Activated T-helper 1 cell treated with Interleukin-2 at 50 U/mL for 16 hours (primary cell): ENCODE measurements at places on chromosomes 3 and 15.

GRCh38 chr3:111735243-111735758, 123.8 kb upstream of the PHLDB2 start:
- no peak for DNase-seq

DNA sequence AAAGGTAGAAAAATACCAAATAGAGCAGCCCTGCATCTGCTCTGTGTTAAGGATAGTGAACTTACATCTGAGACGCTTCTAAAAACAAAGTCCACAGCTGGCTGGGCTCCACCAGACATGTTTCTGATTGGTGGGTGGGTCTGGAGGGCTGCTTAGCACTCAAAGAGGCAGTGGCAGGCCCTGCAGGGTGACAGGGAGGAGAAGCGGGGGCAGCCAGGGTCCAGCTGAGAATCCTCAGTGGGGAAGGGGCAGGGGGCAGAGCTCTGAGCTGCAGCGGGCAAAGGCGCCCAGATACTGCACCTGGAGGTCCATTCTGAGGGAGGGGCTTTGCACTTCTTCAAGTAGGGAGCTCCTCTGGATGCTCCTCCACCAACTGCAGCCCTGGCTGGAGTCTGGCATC, 28.1 kb downstream of the PRR23E start:
- no peak for DNase-seq

- DNase-seq: no peak
These were observed 49.2 kb downstream of the HDGFL3 start for GRCh38 chr15:83158393-83158792.

- no peak for DNase-seq
These were observed 5.2 kb downstream of the C3orf49 start for GRCh38 chr3:63824309-63824708.

DNA sequence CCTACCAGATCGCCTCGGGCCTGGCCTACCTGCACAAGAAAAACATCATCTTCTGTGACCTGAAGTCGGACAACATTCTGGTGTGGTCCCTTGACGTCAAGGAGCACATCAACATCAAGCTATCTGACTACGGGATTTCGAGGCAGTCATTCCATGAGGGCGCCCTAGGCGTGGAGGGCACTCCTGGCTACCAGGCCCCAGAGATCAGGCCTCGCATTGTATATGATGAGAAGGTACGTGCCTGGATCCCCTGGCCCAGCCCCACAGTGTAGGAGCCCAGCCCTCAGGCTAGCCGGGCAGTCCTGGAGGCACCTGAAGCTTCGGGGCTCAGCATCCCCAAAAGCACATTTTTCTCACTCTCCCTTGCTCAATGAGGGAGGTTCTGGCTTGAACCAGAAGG, 135.8 kb downstream of the LRRK1 start:
- no peak for DNase-seq

GRCh38 chr3:156586905-156587759, 32.2 kb upstream of the SSR3 start:
- DNase-seq: no peak

DNA sequence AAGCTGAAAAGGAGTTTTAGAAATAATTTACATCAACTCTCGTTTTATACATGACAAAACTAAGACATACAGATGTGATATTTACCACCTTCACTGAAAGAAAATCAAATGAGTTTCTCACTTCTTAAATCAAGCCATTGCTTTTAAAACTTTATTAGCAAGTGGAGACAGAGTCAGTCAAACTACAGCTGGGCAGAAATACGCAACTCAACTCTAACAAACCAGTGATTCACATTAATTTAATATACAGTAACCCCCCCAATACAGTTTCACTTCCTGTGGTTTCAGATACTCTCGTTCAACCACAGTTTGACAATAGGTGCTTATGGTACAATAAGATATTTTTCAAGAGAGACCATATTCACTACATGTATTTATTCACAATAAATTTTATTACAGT, 477.1 kb downstream of the MAGI1 start:
- no peak for DNase-seq

- DNase-seq: no peak
These were observed 41.4 kb upstream of the SPATA12 start for GRCh38 chr3:57019057-57019456.

DNA sequence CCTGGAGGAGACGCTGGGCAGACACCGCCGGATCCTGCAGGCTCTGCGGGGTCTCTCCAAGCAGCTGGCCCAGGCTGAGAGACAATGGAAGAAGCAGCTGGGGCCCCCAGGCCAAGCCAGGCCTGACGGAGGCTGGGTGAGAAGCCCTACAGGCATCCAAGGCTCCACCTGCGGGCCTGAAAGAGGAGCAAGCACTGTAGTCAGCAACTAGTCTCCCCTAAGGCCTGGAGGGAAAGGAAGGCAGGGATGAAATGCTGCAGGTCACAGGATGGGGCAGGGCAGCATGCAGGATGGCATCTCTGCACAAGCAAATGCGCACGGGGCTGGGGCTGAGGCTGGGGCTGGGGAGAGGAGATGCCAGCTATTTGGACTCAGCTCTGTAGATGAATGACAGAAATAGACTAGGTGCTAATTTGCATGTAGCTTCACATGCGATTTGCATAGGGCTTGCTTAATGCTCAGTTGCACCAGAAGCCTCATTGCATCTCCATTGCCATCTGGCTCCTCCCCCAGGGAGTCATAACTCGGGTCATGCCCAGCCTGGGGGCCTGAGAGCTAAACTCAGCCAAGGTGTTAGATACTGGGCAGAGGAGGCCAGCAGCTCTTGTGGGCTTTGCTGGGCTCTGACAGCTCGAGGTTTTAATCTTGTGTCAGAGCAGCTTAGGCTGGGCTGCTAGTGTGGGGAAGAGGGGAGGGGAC, 5.2 kb upstream of the CPLX3 start:
- DNase-seq: no peak

DNA sequence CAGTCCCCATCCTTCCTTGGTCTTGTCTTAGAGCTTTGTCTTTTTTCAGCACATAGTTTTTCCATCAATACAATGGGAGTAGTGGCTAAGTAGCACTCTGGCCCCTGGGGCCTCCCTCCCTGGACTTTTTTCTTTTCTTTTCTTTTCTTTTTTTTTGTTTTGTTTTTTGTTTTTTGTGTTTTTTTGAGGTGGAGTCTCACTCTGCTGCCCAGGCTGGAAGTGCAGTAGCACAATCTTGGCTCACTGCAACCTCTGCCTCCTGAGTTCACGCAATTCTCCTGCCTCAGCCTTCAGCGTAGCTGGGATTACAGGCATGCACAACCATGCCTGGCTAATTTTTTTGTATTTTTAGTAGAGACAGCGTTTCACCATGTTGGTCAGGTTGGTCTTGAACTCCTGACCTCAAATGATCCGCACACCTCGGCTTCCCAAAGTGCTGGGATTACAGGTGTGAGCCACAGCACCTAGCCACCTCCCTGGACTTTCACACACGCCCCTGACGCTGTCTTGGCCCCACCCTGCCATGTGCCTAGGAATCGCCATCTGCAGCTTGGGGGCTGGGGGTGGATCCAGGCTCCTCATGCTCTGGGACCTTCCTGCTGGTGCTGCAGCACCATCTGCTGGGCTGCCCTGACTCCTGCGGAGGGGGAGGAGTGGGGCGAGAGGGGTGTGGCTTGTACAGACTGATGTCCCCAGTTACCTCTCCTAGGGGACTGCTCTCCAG, 2.8 kb downstream of the C15orf39 start:
- peak; percentile 76 for DNase-seq

DNA sequence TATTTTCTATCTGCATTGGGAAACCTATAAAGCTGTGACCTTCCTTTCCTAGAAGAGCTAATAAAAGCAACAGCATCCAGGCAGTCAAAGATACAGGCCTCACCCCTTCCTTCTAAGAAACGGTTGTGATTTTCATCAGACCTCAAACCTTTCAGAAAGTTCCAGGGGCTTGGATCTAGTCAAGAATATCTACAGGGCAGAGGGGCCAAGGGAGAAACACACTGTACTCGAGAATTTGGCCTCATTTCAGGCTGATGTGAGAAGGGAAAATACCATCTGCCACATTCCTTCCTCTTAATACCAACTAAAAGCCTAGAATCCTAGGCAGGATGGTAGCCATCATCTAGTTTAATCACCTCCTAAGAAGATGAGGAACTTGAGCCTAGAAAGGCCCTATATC, 24.5 kb upstream of the BCL6 start:
- DNase-seq: no peak

GRCh38 chr3:71406972-71407810, 176.3 kb downstream of the FOXP1 start:
- no peak for DNase-seq

GRCh38 chr3:150483226-150483625, 63.1 kb downstream of the SERP1 start:
- no peak for DNase-seq

DNA sequence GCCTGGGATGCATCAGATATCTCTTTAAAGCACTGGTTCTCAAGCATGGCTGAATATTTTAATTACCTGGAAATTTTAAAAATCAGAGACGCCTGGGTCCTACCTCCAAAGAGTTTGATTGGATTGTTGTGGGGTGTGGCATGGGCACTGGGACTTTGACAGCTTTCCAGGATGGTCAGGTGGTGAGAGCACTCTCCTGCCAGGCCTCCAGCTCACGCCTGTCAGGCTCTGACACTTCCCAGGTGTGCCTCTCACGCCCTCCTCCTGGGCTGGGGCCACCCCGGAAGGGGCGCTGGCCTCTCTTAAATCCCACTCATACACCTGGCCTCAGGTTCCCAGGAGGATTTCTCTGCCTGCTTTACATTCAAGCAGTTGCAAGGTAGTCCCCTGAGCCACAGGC, 48.5 kb downstream of the AMOTL2 start:
- DNase-seq: no peak

GRCh38 chr15:27587810-27588209, 511.3 kb downstream of the OCA2 start:
- DNase-seq: no peak

- no peak for DNase-seq
These were observed 40.6 kb downstream of the TPRA1 start for GRCh38 chr3:127549826-127550467.

DNA sequence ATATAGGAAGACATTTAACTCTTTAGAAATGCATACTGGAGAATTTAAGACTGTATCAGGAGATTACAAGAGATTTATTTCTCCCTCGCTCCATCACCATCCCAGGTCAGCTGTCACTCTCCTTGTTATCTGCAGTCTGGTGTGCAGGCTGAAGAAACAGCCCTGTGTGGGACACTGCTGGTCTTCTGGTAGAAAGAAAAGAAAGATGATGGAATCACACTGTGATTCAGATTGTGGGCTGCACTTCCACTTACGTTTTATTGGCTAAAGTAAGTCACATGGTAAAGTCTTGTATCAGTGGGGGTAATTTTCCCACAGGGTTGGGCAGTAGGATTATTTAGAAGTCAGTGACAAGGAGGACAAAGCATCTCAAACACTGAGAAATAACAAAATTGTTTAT, 18.1 kb upstream of the ATP1B3 start:
- DNase-seq: no peak

DNA sequence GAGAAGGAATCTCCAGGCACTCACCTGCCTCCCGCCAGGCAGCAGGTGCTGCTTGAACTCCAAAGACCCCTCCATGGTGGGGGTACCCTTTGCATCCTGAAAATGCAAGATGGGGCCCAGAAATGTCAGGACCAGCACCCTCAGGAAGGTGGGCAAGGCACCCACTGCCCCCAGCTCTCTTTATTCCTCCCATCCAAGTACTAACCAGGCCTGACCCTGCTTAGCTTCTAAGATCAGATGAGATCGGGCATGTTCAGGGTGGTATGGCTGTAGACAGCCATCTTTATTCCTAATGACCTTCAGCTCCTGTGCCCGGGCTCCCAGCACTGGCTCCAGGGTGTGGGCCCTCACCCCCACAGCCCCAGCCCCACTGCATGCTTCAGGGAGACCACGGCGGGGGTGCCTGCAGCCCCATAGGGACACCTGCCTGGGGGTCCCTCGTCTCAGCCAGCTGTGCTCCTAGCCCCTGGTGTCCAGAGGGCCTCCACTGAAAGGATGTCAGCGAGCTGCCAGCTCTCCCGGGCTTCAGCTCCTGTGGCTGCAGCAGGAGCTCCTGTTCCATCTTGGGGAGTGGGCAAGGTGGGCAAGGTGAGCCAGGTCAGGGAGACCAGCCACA, 13.2 kb downstream of the PLA2G4B start:
- no peak for DNase-seq

DNA sequence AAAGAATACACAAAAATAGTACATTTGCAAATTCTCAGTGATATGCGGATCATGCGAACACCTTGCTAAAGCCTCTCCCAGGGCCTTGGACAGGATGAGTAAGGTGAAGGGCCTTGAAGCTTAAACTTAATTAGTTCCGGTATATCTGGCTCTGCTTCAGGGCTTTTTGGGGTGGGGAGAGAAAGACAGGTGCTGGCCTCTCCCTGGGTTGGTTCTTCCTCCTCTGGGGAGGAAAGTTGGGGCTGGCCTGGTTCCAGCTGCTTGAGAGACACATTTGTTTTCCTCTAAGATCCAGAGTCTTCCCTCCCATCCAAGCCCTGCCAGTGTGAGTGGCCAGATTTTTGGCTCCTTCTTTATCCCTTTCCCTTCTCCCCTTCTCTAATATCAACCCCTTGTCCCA, 64.7 kb upstream of the EPHB3 start:
- no peak for DNase-seq

GRCh38 chr15:32642667-32643435, 1.3 kb downstream of the SCG5 start:
- DNase-seq: no peak

DNA sequence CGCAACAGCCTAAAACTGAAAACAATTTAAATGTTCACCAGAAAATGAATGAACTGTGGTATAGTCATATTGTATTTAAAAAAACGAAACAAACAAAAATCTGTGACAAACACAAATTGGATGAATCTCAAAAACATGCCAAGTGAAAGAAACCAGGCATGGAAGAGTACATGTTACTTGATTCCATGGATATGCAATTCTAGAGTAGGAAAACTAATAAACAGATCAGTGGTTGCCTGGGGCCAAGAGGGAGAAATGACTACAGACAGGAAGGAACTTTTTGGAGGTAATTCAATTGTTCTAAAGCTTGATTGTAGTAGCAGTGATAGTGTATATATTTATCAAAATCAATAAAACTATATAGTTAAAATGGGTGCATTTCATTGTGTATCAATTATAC, 16.8 kb downstream of the UBE3A start:
- no peak for DNase-seq

DNA sequence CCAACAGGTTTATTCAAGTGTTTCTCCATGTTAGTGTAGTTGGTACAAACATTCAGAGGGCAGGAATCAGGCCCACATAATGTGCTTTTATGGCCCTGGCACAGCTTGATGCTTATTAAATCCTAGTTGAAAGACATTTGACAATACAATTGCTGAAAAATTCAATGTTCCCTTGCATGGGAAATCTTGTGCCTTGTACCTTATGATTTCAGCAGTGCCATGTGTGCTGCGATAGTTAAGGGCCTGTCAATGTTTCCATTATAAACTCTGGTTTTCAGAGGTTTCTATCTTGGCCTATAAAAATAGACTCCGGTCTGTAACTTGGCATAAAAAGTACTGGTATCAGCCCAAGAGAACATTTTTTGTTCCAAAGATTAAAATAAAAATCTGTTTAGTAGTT, 207.2 kb downstream of the TBC1D5 start:
- no peak for DNase-seq

- DNase-seq: no peak
These were observed 72.1 kb upstream of the SETMAR start for GRCh38 chr3:4231041-4231440.

DNA sequence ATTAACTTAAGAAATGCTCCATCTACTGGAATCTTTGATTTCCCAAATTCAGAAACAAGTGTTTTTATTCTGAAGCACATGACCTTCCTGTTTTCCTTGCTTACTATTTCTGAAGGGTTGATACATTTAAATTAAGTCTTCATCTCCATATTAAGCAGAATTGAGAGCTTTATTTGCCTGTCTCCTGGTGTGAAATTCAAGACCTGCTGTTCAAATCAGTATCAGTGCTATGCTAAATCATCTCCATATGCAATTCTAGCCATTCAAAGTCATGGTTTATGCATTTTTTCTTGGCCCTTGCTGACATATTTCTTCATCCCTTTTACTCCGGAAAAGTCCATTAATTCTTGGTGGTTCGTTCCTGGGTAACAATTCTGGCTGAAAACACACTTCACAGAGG, 195.4 kb downstream of the ATP8B4 start:
- DNase-seq: no peak
